Activated naive CD8-positive, alpha-beta T cell treated with anti-CD3 and anti-CD28 coated beads, Interleukin-2, amount 50 U/mL, for 24 hours (primary cell): ENCODE measurements at places on chromosomes 1 and 21.
A peak's percentile ranks its signal among the peaks of the same experiment; 100 is the strongest.

DNA sequence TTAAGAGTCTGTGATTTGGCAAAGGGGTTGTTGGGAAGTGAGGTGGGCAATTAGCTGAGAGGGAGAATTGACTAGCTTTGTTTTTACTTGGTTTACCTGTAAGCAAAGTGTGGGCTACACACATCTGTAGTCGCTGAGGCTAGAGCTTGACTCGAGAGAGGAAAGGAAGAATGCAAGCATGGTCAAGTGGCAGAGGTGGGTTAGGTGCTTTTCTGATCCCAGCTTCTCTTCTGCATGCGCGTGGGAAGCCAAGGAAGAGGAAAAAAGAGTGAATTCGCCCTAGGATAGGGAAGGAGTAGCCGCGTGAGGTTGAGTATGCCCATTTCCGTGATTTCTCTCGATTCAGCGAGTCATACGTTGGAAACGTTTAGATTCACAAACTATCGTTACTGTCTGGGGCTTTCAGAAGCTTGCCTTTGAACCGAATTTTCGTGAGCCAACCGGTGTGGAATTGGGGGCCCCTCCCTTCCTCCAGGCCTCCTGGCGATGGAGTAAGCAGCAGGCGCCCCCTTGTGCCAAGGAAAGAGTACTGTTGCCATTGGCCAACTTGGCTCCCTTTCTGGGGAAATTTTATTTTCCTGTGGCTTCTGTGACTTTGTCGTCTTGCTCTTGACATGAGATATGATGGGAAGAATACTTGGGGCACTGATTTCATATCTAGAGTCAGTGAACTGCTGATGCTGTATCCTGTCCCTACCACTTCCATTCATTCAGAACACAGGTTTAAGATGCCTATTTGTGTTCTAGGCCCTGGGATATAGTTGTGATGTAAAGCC is 1.3 kb downstream of the PIGV start:
- peak; percentile 88 for DNase-seq

DNA sequence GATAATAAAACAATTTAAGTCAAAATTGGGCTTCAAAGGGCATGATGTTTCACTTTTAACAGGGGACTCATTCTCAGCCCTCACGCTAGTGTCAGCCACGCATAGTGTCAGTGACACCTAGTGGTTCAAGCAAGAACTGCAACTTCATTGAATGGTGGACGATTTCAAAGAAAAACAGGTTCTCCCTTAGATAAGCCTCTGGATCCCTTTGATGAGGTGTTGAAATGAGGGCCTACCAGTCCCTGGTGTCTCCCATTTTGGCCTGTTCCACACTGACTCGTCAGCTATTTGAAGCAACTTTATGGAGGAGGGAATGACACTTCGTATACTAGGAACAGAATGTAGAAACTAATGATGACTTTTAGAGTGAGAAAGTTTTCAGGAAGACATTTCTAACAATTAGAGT is 56.2 kb downstream of the FCRL5 start:
- peak; percentile 33 for DNase-seq

- no peak for DNase-seq
Observed at GRCh38 chr1:5730272-5731109, 261.7 kb downstream of the NPHP4 start.

DNA sequence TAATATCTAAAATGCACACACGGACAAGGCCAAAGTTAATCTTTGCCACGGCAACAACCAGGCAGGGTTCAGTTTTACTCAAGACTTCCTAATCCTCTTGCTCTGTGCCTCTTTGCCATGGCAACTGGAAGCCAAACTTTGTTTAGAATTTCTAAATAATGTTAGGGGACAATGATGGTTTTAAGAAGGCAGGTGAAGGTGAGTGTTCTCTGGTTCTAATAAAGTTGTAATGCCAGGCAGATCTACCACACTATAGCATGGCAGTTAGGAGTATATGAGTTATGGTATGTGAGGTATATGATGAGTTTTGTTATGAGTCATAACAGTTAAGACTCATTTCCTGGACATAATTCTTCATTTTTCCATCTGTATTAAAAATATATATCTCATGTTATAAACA is 2.7 kb downstream of the PTPRC start:
- DNase-seq = no peak

DNA sequence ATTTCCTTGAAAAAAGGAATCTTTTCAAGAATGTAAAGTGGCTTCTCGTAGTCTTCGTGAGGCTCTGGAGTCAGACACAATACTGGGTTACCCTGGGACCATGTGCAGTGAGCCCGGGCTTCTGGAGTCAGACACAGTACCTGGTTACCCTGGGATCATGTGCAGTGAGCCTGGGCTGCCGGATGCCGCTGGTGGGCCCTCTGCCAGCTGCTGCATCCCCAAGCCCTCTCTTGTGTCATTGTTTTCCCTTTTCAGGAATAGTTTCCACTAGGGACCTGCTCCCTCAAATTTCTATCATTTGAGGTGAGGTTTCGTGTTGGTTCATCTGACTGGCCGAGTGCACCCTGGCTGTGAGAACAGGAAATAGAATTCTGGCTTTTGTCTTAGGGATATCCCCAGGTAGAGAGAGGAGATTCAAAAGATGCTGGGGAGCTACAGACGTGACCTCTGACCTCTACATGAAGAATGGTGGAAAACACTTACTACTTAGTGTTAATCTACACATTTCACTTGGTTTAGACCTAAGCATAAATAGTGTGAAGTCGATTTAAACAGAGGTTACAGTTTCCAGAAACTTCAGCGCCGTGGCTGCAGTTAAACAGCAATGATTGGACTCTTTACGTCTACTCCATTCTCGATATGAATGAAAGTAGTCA is 10.6 kb downstream of the ADARB1 start:
- DNase-seq = no peak

- peak; percentile 4 for DNase-seq
Observed at GRCh38 chr1:174114788-174115448, 44.4 kb upstream of the RABGAP1L start.

DNA sequence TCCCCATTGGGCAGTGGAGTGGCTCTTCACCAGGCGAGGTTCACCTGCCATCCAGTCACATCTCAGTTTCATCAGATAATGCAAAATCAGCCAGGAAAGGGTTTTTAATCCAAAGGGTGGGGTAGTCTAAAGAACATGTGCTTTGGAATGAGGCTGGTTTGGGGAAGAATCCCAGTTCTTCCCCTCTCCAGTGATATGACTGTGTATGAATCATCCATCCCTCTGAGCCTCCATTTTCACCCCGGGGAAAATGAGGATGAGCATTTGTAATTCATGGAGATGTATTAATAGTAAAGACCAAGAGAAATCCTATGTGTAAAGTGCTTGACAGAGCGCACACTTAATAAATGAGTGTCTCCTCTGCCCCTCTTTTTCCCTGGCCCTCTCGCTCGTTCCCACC is 215.1 kb upstream of the FGGY start:
- DNase-seq = no peak

- DNase-seq = no peak
Observed at GRCh38 chr1:80825067-80825466, 975.7 kb upstream of the ADGRL2 start.

- no peak for DNase-seq
Observed at GRCh38 chr1:58888833-58889232, 105.0 kb upstream of the JUN start.

DNA sequence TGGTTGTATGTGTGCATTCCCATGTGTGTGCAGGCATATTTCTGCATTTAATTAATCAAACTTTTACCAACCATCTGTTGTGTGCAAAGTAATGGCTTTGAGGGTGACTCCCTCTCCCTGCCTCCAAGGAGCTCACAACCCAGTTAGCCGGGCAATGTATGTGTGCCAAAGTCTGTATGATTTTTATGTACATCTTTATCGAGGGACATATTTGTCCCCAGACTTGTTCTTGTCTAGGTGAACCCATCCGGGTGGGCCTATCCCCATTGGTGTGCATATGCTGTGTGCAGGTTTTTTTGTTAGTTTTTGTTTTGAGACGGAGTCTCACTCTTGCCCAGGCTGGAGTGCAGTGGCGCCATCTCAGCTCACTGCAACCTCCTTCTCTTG is 1.8 kb downstream of the SYTL1 start:
- DNase-seq = no peak

DNA sequence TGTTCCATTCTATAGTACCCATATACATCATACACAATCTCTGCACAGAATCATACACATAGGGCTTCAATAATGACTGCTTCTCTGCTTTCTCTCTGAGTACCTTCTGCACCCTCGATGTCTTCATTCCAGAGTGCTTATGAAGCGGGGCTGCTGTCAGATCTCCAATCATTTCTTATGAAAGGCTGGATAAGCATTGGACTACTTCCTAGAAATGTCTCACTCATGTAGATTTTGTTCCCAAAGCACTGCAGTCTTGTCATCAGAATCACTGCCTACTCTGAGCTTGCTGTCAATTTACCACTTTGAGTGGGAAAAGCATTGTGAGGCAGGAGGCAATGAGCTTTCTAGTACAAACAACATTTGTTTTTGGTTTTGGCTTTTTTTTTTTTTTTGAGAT is 179.0 kb downstream of the SLC35F3 start:
- DNase-seq = no peak

GRCh38 chr1:41383094-41383852 is 22.0 kb downstream of the FOXO6 start:
- peak; percentile 27 for DNase-seq

DNA sequence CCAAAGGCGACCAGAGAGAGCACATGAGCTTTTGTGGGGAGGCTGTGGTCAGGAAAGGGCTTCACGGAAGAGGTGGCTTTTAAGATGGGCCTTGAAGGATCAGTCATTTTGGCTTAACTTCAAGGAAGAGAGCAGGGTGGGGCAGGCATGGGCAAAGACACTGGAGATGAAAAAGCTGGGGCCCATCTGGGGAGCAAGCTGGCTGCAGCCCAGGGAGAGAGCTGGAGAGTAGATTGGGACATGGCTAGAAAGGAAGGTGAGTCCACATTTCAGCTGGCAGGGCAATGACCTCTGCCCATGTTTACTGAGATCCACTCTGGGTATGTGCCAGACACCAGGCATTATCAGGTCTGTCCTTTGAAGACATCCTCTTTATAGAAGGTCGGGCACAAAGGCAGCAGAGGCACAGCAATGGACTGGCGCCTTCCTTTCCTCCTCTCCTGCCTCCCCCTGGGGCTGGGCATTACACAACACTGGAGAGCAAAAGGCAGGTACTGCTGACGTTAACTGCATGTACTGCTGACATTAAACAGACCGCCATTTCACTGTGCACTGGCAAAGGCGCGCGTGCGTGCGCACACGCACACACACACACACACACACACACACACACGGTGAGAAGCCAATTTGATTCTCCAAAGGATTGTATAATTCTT is 2.2 kb upstream of the UBXN10 start:
- no peak for DNase-seq

- DNase-seq = no peak
Observed at GRCh38 chr1:22071511-22071910, 19.0 kb downstream of the CDC42 start.

- DNase-seq = no peak
Observed at GRCh38 chr1:110638556-110638955, 32.4 kb upstream of the KCNA2 start.

DNA sequence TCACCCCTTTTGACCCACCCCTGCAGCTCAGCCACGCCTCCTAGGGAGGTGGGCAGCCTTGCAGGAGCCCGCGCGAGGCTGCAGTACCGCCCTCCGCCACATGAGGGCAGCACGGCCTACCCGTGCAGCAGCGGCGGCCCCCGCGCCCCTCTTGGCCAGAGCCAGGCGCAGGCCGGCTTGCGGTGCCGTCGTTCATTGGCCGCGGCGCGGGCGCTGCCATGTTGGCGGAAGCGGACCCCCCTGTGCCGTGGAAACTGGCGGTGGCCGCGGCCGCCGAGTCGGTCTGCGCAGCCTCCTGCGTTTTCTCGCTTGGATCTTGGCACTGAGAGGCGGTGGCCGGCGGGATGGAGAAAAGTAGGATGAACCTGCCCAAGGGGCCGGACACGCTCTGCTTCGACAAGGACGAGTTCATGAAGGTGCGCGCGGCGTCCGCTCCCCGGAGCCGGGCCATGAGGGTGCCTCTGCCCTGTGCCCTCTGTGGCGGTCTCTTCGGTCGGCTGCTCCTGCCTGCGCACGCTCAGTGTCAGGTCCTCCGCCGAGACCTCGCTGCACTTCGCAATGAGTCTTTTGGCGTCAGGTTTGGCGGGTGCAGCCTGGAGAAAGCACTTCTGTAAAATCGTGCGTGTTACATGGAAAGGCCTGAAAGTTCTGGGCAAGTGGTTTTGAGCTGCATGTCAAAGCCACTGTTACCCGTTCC is at the start of gene COG2:
Gene COG2 (plus strand): TSS at position 219 of the 697 bp plus-strand sequence. CDS start 126 bp downstream, at position 345.
- DNase-seq = peak; percentile 100

- no peak for DNase-seq
Observed at GRCh38 chr1:179529482-179530195, 46.1 kb downstream of the NPHS2 start.

DNA sequence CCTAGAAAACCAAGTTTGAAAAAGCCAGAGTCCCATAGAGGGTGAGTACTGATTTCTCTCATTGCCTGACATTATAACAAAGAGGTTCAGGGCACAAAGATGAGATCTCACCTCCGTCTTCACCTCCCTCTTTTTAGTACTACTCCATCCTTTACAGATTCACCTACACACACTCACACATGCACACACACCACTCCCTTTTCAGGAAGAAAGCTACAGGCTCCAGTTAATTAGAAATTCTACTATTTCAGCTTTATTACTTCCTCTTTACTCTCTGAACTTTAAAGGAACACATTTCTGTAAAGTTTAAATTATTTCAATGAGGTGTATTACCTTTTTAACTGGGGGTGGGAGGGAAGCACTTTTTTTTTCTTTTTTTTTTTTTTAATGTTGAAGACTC is 59.6 kb upstream of the PRDX6 start:
- DNase-seq = no peak

DNA sequence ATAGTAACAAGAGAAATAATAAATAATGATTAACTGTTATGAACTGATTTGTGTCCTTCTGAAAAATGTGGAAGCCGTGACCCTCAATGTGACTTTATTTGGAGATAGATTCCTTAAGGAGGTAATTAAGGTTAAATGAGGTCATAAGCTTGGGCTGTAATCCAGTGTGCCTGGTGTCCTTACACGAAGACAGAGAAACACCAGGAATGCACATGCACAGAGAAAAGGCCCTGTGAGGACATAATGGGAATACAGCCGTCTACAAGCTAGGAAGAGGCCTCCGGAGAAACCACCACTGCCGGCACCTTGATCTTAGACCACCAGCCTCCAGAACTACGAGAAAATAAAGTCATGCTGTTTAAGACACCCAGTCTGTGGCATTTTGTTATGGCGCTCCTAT is 215.9 kb downstream of the NEGR1 start:
- no peak for DNase-seq

DNA sequence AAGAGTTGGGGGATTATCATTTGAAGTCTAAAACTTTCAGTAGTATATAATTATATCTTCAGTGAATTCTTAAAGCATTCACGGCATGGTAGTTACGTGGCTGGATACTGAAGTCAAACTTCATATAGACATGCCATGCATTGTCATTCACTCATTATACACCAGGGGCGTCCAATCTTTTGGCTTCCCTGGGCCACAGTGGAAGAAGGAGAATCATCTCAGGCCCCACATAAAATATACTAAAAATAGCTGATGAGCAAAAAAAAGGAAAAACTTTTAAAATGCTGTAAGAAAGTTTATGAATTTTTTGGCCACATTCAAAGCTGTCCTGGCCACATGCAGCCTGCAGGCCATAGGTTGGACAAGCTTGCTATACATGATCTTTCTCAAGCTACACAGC is 43.8 kb downstream of the DENND1B start:
- DNase-seq = no peak
